Large intestine (tissue), 12 donors: ENCODE measurements at places on chromosomes 1 and 21. TPM values are rescaled to one million over a fixed set of nuclear protein-coding genes. Genes with fewer than 3 reads are reported as not detected.

Gene RRP15
- 12.0 TPM for polyA plus RNA-seq

Gene RERE
- polyA plus RNA-seq, result 62.3 TPM

Gene ERICH3
- 1.1 TPM for polyA plus RNA-seq

Gene SCAMP3
- polyA plus RNA-seq, result 55.5 TPM

Gene AGBL4
- polyA plus RNA-seq, result 0.28 TPM

DNA sequence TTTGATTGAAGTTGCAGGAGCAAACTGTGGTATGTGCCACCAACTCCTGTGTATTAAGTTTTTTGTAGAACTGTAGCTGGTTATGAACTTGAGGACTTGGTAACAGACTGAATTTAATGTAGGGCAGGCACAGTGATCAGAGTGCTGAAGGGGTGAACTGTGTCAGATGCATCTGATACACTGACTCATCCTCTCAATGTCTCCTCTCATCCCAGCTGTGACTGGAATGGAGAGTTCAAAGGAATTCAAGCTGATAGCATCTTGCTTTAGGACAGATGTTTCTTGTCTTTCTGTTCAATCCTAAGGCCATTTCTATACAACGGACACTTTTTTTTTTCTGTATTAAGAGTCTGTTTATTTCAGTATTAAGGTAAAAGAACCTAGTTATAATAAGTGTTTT, 25.0 kb upstream of the GBP1 start:
- H3K36me3 ChIP-seq, result no peaks in the 10 kb centered on the region
- H3K4me3 ChIP-seq, result no peak overlapping the region
- no peak overlapping the region for H3K27ac ChIP-seq
- no peaks in the 10 kb centered on the region for H3K27me3 ChIP-seq
- no peak for DNase-seq

- peaks cover 31% of the 10 kb centered on the region for H3K36me3 ChIP-seq
- no peak overlapping the region for H3K27ac ChIP-seq
- H3K27me3 ChIP-seq, result no peaks in the 10 kb centered on the region
- H3K4me1 ChIP-seq, result no peaks in the 10 kb centered on the region
These were observed 13.2 kb downstream of the CASP9 start for GRCh38 chr1:15510611-15511405.

- H3K36me3 ChIP-seq, result no peaks in the 10 kb centered on the region
- no peak for DNase-seq
- H3K27me3 ChIP-seq, result peaks cover 8% of the 10 kb centered on the region
- no peak overlapping the region for H3K27ac ChIP-seq
- no peaks in the 10 kb centered on the region for H3K4me1 ChIP-seq
These were observed 49.2 kb upstream of the IGSF21 start for GRCh38 chr1:18058206-18058921.

DNA sequence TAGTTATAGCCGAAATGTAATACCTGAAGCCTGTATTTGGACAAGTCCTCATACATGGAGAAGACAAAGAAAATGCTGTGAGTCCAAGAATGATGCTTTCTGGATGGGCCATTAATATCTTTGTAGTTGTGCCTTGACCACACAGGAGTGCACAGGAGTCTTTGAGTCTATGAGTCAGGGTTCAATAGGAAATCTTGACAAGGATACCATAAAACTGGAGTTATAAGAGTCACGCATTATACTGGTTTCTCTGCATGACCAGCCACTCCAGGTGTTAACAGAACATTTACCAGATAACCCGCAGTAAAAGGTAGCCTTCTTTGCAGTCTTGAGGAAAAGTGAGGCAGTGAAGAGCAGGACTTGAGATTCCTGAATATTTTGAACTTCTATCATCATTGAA, 464.6 kb upstream of the PKN2 start:
- DNase-seq, result peak; percentile 73
- no peaks in the 10 kb centered on the region for H3K36me3 ChIP-seq
- H3K4me1 ChIP-seq, result peaks cover 22% of the 10 kb centered on the region
- H3K4me3 ChIP-seq, result no peak overlapping the region
- H3K27me3 ChIP-seq, result no peaks in the 10 kb centered on the region
- H3K27ac ChIP-seq, result no peak overlapping the region

- H3K4me1 ChIP-seq, result no peaks in the 10 kb centered on the region
- DNase-seq, result no peak
- no peak overlapping the region for H3K27ac ChIP-seq
- peaks cover 5% of the 10 kb centered on the region for H3K27me3 ChIP-seq
These were observed 64.4 kb downstream of the LHX9 start for GRCh38 chr1:197981561-197981960.

DNA sequence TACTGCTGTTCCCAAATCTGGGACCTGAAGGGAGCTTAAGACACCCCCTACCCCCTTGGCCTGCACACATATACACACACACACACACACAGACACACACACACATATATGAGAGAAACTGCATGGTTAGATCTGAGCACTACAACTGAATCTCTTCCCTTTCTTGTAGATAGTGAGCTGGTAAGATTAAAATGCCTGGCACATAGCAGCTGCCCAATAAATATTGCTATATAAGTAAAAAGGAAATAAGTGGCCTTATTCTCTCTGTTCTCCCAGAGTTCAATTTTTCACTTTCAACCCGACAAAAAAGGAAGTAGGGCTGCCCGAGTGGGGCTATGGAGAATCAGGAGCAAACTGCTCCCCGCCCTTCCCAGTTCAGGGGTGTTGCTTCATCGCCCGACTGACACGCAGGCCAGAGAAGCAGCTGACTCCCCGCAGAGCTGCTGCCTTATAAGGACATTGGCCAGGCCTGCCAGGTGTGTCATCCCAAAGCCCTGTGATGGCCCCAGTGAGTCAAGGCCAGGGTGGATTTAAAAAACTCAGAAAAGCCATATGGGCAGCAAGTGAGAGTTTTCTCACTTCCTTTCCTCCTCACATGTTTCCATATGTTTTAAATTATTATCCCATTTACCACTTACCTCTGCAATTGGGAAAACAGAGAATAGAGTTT, 106.5 kb upstream of the SLC44A3 start:
- peak; percentile 97 for DNase-seq
- peaks cover 11% of the 10 kb centered on the region for H3K4me1 ChIP-seq
- no peaks in the 10 kb centered on the region for H3K27me3 ChIP-seq
- no peak overlapping the region for H3K4me3 ChIP-seq
- H3K36me3 ChIP-seq, result peaks cover 2% of the 10 kb centered on the region

- H3K36me3 ChIP-seq, result no peaks in the 10 kb centered on the region
- peak; percentile 83 for DNase-seq
- no peak overlapping the region for H3K4me3 ChIP-seq
- H3K27ac ChIP-seq, result peak overlapping the region; percentile 60
These were observed 3.5 kb upstream of the LGR6 start for GRCh38 chr1:202189918-202190715.

- no peak overlapping the region for H3K4me3 ChIP-seq
- no peak for DNase-seq
- H3K27ac ChIP-seq, result no peak overlapping the region
- no peaks in the 10 kb centered on the region for H3K27me3 ChIP-seq
These were observed 415.5 kb downstream of the DPYD start for GRCh38 chr1:97505289-97505688.

GRCh38 chr1:30721812-30722537, 1.4 kb downstream of the MATN1 start:
- DNase-seq, result peak; percentile 73
- H3K4me1 ChIP-seq, result peaks cover 27% of the 10 kb centered on the region
- H3K36me3 ChIP-seq, result peaks cover 27% of the 10 kb centered on the region
- H3K4me3 ChIP-seq, result no peak overlapping the region
- no peaks in the 10 kb centered on the region for H3K27me3 ChIP-seq
- H3K27ac ChIP-seq, result no peak overlapping the region
